Kidney (tissue), 22 donors: ENCODE measurements at places on chromosomes 5 and 9.

DNA sequence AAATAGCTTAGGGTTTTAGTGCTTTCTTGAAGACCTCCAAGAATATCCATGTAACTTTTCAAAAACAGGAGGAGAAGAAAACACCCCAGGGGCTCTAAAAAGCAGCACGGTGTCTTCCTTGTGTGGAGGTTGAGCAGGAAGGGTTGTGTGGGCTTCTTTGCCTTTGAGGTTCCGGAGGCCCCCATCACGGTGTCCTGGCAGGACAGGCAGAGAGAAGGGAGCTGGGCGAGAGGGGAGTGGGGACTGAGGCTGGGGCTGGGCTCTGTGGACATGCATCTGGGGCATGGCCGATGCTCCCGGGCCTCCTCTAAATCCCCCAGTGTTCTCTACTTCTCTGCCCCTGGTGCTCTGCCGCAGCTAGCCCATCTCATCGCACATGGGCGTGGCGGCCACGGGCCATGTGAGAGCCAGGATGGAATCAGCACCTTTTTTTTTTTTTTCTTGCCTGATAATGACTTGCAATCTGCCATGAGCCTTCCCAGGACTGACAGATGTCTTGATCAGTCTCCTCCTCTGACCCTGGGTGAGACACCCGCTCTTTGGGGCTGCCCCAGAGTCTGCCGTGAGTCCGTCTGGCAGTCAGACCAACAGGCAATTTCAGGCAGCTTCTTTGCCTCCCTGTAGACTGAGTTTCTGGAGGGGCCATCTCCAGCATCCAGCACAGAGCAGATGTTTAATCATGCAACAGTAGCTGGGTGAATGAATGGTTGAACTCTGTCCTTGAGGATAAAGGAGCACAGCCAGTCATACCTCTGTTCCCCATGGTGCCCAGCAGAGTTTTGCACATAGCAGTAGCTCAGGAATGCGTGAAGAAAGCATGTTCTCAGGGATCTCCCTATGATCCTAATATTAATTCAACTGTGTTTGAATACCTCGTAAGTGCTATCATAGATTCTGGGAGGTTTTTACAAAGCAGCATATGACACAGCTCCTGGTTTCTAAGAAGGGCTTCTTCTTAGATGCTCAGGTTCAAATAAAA, 12.1 kb downstream of the CXCL14 start:
- H3K4me1 ChIP-seq: peaks cover 24% of the 10 kb centered on the region
- H3K27me3 ChIP-seq: no peaks in the 10 kb centered on the region
- no peaks in the 10 kb centered on the region for H3K36me3 ChIP-seq
- H3K4me3 ChIP-seq: no peak overlapping the region
- no peak for DNase-seq
- H3K27ac ChIP-seq: no peak overlapping the region

GRCh38 chr9:3760031-3760430, 234.2 kb upstream of the RFX3 start:
- H3K27ac ChIP-seq: no peak overlapping the region
- H3K4me3 ChIP-seq: peak overlapping the region; percentile 12
- peak; percentile 62 for DNase-seq
- H3K4me1 ChIP-seq: no peaks in the 10 kb centered on the region

DNA sequence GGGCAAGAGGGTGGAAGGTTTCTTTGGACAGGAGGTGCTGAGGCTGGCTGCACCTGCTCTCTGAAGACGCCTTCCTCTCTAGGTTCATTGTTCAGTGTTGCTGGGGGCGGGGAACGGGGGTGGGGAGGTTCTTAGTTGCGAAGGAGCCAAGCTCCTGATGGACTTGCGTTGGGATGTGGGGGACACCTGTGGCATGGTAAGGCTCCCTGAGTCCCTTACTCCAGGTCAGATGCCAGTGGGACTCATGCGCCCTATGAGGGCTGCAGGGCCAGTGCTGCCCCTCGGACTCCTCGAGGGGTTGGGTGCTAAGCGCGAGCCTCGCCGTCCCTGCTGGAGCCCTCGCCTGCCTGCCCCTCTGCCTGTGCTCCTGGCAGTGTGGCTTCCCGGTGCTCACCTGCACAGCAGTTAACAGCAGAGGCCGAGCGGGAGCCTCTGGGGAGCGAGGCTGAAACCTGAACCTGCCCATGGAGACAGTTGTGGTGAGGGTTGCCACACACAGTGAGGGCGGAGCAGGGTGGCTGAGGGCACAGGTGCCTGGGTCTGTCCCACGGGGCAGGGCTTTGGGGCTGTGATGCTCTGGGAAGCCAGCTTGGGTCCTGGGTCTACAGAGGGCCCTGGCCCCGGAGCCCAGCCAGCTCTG, 5.5 kb downstream of the RNU6ATAC start:
- no peaks in the 10 kb centered on the region for H3K27me3 ChIP-seq
- DNase-seq: no peak
- H3K36me3 ChIP-seq: peaks cover 18% of the 10 kb centered on the region
- H3K4me3 ChIP-seq: no peak overlapping the region
- no peaks in the 10 kb centered on the region for H3K4me1 ChIP-seq

- H3K4me1 ChIP-seq: no peaks in the 10 kb centered on the region
- H3K27me3 ChIP-seq: no peaks in the 10 kb centered on the region
- no peak for DNase-seq
- H3K4me3 ChIP-seq: no peak overlapping the region
These were observed 30.0 kb upstream of the PLPP1 start for GRCh38 chr5:55564721-55565120.

DNA sequence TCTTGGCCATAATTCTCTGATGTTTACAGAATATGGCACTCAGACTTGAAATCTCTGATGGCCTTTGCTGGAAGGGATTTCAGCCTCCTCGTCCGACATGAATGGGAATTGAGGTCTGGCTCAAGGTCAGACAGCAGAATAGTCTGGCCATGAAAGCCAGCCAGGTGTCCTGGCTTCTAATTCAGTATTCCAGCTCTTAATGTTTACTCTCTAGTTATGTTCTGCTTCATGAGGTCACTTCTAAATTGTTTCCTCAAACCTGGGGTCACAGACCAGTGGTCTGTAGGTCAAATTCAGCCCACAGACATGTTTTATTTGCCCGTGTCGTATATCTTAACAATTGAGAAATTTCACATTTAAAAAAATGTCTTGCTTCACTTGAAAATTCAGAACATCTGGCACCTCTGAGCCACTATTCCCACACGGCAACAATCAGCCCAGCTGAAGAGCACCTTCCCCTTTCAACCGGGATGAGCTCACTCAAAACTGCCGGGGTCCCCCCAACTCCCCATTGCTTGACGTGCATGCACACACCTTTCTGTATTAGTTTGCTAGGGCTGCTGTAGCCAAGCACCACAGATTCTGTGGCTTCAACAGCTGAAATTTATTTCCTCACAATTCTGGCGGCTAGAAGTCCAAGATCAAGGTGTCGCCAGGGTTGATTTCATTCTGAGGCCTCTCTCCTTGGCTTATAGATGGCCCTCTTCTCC, 243.5 kb downstream of the ENC1 start:
- no peaks in the 10 kb centered on the region for H3K4me1 ChIP-seq
- no peaks in the 10 kb centered on the region for H3K36me3 ChIP-seq
- no peak overlapping the region for H3K27ac ChIP-seq

DNA sequence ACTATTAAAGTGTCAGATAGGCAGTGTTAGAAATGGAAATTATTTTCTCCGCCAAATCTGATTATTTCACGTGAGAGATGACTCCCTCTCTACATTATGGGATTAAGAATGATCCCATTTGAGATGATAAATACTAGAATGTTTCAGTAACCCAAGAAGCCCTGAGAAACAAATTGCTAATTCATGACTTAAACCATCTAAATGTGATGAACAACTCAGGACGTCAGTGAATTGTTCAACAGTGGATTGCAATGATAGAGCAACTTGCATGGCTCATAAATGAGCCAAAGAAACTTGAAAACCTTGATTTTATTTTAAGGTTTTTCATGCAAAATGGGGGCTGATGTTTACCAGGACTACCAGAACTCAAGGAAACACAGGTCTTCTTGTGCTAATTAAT, 350.5 kb upstream of the WWC1 start:
- H3K27ac ChIP-seq: no peak overlapping the region
- H3K4me3 ChIP-seq: no peak overlapping the region
- no peaks in the 10 kb centered on the region for H3K27me3 ChIP-seq
- no peaks in the 10 kb centered on the region for H3K36me3 ChIP-seq
- H3K4me1 ChIP-seq: no peaks in the 10 kb centered on the region

DNA sequence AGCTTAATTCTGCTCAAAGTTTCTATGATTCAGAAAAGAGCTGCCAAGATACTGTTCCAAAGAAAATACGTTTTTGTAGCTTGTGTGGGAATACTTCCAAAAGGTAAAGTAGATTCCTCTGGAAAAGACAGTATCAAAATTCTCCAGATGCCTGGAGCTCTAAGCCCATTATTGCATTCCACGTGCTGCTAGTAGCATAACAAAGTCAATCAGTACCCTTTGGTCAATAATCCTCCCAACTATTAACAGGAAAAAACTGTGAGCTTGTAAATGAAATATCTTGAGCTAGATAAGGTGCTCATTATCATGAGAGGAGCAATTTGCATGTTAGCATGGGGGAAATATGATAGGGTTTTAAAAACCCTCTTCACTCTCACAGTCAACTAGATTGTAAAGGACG, 229.5 kb upstream of the TYRP1 start:
- H3K36me3 ChIP-seq: no peaks in the 10 kb centered on the region
- H3K27ac ChIP-seq: no peak overlapping the region
- no peaks in the 10 kb centered on the region for H3K4me1 ChIP-seq
- H3K4me3 ChIP-seq: no peak overlapping the region
- DNase-seq: no peak

DNA sequence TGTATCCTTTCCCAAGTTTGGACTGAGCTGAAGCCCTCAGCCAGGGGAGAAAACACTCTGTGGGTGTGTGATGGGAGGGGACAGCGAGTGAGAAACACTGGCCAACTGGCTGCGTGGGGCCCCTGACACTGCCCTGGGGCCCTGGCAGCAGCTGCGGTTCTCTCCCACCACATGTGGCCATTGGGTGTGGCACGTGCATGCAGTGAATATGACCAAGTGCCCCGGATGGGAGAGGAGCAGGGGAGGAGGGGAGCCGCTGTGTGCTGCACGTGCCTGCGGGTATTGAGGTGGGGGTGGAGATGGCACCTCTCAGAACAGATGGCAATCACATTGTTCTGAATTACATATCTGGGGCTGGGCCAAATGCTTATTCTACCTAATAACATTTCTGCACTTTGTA, 242.4 kb upstream of the PCSK5 start:
- no peak overlapping the region for H3K4me3 ChIP-seq
- H3K36me3 ChIP-seq: no peaks in the 10 kb centered on the region
- H3K4me1 ChIP-seq: no peaks in the 10 kb centered on the region
- no peak overlapping the region for H3K27ac ChIP-seq
- H3K27me3 ChIP-seq: no peaks in the 10 kb centered on the region
